ENCODE measurements at places on chromosomes 6 and 20.

DNA sequence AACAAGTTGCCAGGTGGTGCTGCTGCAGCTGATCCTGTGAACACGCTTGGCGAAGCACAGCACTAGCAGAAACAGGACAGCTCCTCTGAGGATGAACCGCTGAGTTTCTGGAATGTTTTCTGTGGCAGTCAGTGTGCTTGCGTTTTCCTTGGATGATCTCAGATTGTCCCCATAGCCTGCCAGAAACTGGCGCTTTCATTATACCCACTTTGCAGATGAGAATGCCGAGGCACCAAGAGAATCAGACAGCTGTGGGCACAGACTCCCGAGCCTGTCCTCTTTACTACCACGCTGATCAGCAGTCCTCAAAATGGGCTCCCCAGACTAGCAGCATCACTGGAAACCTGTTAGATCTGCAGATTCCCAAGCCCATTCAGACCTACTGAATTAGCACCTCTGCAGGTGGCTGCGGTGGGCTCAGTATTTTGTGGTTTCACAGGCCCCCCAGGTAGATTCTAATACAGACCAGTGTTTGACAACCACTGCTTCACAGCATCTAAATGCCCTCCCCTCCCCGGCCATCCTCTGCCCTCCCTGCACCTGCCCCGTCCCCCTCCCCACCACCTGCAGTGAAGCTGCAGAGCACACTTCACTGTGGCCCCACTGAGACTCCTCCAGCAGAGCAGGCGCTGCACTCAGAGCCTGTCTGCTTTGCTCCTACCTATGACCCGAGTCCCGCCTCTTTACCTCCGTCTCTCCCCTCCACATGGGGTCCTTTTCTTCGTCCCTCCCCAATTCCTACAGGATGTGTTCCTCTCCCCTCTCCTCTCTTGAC is 29.6 kb downstream of the SPATA2 start:
- no peak for DNase-seq

DNA sequence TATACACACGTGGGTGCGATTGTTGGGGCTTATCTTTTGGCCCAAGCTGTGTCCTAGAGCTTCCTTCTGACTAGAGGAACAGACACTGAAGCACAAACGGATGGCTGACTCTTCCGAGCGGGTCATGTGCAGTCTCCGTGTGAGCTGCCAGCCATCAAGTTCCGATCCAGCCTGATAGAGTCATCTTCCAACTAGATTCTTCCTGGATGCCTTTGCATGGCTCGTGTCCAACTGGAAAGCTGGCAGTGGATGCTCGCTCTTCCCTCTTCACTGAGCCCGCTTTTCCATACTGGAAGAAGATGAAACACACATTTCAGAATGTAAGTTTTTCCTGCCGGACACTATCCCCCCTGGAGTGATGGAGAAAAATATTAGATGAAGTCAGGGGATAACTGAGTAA is 148.1 kb downstream of the SCML4 start:
- DNase-seq, result no peak

DNA sequence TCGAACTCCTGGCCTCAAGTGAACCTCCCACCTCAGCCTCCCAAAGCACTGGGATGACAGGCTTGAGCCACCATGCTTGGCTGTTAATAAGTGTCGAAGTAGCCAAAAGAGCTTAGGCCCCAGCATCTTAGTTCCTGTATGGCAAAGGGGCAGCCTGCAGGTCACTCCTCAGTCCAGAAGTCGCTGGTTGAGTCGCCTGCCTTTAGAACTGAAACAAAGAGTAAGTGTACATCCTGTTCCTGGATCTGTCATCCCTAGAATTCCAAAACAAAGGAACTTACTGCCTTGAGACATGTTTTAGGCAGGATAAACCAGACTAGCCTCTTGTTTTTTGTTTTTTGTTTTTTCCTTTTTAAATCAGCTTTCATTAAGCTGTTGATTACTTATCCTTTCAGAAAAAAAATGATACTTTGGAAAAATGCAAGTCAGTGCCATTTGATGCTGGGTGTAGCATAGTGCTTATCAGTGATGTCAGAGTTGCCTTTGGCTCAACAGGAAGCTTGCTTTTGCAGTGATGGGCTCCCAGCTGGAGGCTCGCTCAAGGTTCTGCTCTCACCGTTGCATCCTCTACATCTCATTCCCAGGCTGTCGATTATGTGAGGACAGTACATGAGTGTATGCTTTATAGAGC is 9.0 kb downstream of the ACTR5 start:
- no peak for DNase-seq

- no peak for DNase-seq
These were observed 63.9 kb upstream of the NHSL1 start for GRCh38 chr6:138563231-138563630.

DNA sequence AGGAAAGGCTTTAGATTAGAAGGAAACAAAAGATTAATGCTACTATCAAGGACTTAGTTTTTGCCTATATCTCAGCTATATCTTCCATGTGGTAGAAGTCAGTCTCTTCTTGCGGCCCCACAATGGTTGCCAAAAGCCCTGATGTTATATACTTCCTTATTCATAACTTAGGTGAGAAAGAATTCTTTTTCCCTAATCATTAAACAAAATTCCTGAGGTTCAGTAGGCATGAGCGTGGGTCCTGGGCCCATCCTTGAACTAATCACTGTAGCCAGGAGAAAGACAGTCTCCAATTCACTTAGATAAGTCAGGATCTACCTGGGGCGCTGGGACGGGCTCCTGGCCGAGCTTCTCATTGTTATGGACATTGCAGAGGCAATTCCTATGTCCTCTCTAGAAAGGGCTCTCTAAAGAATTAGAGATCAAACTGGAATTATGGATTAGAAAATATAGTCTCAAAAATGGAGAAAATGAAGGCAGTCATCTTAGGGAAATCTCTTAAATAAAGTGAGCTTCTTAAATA is 134.3 kb downstream of the KIF6 start:
- no peak for DNase-seq

DNA sequence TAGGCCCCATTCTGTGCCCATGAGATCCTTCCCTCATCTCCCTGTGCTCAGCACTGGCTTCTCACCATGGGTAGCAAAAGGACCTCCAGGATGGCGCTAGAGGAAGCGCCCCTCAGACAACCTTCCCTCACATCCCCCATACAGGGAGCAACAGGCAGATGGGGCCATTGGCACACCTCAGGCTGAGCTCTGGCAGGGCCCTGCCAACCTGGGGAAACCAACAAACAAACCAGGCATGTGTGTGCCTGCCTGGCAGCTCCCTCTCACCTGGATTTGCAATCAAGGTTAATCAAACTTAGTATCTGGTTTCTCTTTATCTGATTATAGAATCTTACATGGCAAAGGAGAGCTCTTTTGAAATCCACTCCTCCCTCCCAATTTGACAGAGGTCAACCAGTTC is 134.9 kb downstream of the SLC23A2 start:
- DNase-seq, result no peak

- DNase-seq, result no peak
These were observed 7.0 kb downstream of the COL9A3 start for GRCh38 chr20:62823688-62824475.

GRCh38 chr6:99349171-99350141 is at the start of gene FAXC:
Gene FAXC (minus strand): TSS chr6:99349674. CDS start chr6:99349372, 302 bp downstream.
- DNase-seq, result no peak

DNA sequence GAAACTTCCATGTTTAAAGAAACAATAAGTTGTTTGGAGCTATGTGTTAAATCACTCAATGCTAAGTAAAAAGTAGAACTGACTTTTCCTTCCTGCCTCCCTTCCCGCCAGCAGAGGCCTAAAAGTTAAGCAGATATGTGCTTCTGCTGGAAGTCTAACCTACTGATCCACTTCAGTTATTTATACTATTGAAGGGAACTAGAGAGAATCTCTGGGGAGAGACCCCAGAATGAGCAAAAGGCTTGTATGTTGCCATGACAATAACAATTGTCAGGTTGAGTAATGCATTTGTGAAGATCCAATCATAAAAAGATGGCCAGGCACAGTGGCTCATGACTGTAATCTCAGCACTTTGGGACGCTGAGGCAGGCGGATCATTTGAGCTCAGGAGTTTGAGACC is 24.7 kb downstream of the MGME1 start:
- no peak for DNase-seq

GRCh38 chr6:90217506-90218127 is 79.0 kb downstream of the BACH2 start:
- no peak for DNase-seq

- DNase-seq, result no peak
These were observed 60.5 kb downstream of the GJA10 start for GRCh38 chr6:89954721-89955148.

GRCh38 chr6:33217246-33217645 is 8.9 kb downstream of the RING1 start:
- DNase-seq, result no peak

- no peak for DNase-seq
These were observed 91.4 kb downstream of the PLCB4 start for GRCh38 chr20:9160331-9160730.

- DNase-seq, result no peak
These were observed 339.7 kb downstream of the TBC1D32 start for GRCh38 chr6:120994573-120994967.

DNA sequence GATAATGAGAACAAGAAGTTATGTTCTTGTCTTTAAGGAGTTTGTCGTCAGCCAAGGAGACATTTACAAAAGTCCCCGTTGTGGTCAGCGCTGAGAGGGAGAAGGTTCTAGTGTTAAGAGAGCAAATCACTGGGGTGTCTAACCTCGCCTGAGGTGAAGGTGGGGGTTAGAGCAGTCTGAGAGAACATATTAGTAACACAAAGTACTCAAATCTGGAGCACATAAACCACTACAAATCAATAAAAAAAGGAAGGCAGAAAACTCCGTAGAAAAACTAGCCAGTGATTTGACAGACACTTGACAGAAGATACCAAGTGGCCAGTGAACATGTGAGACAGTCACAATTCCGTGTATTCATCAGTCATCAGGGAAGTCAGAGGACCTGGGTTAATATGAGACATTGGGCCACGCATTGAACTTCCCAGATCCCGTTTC is 45.4 kb downstream of the CDS2 start:
- DNase-seq, result no peak

- DNase-seq, result peak; percentile 73
These were observed 471 bp downstream of the EZR start for GRCh38 chr6:158818581-158819212.

- no peak for DNase-seq
These were observed 171.0 kb downstream of the TBC1D7 start for GRCh38 chr6:13157293-13157692.

GRCh38 chr20:3433744-3434143 is 26.3 kb upstream of the DNAAF9 start:
- DNase-seq, result no peak

DNA sequence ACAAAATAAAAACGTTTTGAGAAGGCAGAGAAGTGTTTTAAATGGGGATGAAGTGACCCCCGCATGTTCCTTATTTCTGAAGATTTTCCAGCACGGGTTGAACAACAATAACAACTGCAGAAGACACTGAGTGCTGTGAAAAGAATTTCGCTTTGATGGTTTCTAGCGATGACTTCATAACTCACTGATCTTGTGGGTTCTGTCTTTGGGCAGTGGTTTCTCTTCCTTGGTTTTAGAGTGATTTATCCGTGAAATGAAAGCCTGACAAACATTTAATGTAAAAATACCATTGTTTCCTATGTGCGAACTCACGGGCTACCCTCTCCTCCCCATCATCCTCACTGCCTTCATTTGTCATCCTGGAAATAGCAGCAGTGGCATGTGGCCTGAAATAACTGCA is 793.9 kb downstream of the QKI start:
- no peak for DNase-seq

DNA sequence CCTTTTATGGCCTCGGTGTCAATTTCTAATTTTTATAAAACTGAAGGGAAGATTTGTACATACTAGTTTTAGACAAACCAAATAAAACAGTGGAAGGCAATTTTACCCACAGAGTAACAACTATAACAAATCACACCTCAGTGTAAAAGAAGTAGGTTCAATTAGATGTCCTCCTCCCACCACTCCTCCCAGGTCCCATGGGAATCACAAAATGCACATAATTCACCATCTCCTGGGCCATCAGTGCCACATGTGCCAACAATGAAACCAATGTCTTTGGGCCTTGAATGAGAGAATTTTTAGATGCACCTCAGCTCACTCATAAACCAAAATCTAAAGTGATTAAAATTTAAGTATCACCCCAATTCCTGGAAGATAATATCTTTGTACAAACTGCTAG is 267.8 kb downstream of the BTBD9 start:
- DNase-seq, result no peak

DNA sequence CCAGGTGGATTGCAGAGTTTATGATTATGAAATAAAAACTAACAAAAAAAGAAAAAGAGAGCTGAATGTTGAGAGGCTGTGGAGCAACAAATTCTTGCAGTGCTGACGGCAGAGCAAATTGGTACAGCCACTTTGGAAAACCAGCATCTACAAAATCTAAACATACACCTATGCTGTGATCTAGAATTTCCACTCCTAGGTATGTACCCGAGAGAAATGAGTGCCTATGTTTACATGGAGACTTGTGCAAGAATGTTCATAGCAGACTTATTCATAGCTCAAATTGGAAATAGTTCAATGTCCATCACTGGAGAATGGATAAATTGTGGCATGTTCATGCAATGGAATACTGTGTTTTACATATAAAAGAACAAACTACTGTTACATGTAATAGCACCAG is 3.0 kb upstream of the BLCAP start:
- no peak for DNase-seq

DNA sequence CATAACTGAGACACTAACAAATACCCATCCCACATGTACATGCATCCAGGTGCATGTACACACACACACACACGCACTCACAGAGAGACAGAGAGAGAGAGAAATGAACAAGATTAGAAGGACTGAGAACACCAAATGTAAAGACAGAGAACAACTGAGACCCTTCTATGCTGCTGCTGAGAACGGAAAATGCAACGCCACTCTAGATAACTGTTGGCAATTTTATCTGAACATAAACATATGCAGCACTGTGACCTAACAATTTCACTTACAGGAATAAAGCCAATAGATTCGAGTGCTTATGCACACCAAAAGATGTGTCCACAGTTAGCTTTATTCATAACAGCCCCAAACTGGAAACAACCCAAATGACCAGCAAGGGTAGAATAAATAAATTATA is 103.8 kb upstream of the LY86 start:
- no peak for DNase-seq

DNA sequence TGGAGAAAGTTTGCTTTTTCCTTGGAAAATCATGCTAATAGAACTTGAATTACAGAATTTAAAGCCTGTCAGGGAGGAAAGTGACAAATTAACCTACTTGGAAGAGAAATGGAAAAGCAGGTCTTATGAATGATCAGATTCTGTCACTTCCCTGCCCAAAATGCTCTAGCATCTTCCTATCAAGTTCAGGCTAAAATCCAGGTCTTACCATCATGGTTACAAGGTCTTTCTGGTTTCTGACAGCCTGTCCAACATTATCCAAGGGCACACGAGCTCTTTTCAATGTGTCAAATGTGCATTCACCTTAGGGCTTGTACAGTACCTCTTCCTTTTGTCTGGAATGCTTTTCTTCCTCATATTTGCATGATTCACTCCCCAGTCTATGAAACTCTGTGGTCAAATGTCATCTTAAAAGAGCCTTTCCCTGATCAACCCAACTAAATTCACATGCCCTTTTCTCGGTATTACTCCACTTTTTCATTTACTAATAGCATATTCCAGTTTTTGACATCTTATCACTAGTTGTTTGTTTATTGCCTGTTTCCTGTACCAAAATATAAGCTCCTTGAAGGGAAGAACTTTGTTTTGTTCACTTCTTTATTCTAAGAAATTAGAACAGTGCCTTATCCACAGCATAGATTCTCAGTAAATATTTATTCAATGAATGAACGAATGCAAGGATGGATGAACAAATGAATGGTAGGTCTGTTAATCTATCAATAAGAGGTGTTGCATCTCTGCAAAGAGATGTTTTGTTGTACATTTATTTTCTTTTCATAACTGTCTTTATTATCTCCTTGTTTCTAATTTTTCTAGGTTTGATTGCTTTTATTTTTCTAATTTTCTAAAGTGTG is 139.5 kb downstream of the BCAS1 start:
- no peak for DNase-seq

- peak; percentile 67 for DNase-seq
These were observed 1.1 kb downstream of the AMD1 start for GRCh38 chr6:110875548-110876169.
